ENCODE measurements at places on chromosomes 3 and 15.
A peak's percentile ranks its signal among the peaks of the same experiment; 100 is the strongest.

DNA sequence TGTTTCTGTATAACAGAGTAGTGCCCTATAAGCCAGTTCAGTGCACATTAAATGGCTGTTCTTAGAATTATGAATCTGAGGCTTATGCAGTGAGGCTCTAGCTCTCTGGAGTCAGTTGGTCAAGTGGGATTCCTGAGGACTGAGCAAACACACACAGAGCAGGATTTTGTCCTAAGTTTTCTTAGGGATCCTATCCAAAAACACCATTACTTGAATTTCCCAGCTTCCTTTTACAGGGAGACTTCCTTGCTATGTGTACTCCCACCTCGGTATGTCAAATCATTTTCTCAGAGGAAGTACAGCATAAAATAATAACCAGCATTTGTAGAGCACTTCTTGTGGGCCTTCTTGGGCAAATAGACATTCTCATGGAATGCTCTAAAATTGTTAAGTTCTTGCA is 63.1 kb upstream of the GOLGA6B start:
- no peak for DNase-seq

GRCh38 chr3:183208260-183208659 is 44.8 kb upstream of the B3GNT5 start:
- DNase-seq = no peak

GRCh38 chr3:58723173-58723572 is 56.6 kb upstream of the FAM3D start:
- no peak for DNase-seq

DNA sequence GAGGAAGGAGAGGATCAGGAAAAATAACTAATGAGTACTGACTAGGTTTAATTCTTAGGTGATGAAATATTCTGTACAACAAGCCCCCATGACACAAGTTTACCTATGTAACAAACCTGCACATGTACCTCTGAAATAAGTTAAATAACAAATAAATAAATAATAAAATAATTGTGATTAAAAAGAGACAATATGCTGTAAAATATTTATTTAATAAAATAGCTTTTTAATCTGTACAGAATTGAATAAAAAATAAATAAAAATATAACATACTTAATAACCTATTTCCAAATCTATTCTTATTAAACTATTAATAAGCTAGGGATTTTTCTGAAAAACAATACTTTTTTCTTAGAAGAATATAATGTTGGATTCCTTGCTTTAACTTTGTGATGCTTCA is 355.6 kb downstream of the CNTN6 start:
- DNase-seq = no peak

GRCh38 chr3:70776081-70776480 is 463.6 kb upstream of the MDFIC2 start:
- no peak for DNase-seq

DNA sequence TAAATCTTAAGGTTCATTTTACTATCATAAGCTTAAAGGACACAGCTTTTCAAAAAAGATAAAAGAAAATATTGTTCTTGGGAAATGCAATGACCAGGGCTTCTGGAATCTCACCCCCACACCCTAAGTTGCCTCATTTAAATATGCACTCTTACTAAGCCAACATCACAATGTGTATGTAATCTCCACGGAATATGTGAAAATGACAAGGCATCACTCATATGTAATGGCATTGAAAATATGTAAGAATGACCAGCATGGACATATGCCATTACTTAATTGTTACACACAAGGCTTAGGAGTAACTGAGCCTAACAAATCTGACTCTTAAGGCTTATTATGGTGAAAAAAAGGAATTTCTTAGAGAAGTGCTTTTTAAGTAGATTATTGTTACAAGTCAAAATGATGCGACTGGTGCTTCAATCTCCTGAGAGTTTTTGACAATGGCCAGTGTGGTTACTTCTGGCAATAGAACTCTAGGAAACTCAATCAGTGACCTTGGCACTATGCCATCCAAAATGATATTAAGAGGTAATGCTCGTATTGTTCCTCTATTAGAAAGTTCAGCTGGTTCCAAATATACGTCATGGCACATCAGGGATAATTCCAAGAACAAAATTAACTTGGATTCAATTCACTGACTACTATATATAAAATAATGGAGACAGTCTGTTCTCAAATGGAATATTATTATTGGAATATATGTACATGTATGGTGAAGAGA is 290.0 kb upstream of the PLSCR5 start:
- DNase-seq = no peak

DNA sequence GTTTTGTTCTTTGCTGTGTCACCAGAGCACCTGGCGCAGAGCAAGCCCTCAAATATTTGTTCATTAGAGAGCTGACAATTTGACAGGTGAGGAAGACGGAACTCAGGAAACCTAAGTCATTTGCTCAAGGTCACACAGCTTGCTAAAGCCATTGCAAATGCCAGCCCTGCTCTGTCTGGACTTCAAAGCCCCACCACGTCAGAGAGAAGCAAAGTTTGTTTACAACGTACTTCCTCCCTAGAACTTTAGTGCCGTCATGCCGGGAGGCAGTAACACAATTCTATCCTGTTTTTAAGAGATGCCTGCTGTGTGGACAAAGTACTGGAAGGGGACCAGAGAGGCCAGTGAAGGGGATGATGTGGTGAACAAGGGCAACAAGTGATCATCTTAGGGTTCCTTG is 216.6 kb upstream of the PRICKLE2 start:
- no peak for DNase-seq

DNA sequence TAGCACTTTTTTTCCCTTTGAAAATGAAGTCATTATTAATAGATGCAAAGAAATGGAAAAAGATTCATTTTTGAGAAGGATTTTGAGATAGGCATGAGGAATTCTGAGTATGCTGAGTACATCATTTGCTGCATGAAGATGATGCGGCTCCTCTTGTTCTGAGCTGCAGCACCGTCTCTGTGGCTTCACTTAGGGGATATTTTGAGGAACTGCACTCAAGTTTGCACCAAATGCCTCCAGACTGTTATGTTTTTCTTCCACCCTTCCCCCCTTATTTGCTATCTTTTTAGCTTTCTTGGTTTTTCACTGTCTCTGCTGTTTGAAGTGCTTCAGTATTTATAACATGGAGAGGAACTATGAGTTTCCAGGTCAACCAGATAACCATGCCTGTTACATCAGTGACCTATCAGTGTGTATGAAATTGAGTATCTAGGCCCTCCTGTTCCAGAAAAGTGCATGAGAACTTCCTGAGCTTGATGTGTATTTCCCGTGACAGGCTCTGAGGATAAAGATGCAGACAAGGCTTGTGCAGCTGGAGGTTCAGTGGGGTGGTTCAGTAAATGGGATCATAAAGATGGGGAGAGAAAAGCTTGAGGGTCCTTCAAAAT is 128.7 kb downstream of the PDCD6IP start:
- DNase-seq = no peak

- DNase-seq = no peak
Observed at GRCh38 chr15:100895721-100896120, 16.1 kb downstream of the ALDH1A3 start.

- DNase-seq = no peak
Observed at GRCh38 chr3:112751564-112752512, 94.8 kb downstream of the CD200R1L start.

- peak; percentile 69 for DNase-seq
Observed at GRCh38 chr3:16816048-16816780, 68.5 kb upstream of the PLCL2 start.

GRCh38 chr3:20849975-20850374 is 664.0 kb upstream of the SGO1 start:
- DNase-seq = no peak

DNA sequence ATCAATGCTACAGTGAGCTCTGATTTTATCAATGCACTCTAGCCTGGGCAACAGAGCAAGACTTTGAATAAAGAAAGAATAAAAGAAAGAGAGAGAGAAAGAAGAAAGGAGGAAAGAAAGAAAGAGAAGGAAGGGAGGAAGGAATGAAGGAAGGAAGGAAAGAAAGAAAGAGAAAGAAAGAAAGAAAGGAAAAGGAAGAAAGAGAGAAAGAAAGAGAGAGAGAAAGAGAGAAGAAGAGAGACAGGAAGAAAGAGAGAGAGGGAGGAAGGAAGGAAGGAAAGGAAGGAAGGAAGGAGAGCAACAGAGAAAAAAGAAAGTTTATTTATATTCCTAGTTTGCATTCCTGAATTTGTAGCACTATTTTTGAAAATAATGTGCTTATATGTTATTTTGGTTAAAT is 52.3 kb upstream of the ITGA11 start:
- no peak for DNase-seq

- no peak for DNase-seq
Observed at GRCh38 chr3:173735841-173736240, 338.3 kb downstream of the NLGN1 start.

DNA sequence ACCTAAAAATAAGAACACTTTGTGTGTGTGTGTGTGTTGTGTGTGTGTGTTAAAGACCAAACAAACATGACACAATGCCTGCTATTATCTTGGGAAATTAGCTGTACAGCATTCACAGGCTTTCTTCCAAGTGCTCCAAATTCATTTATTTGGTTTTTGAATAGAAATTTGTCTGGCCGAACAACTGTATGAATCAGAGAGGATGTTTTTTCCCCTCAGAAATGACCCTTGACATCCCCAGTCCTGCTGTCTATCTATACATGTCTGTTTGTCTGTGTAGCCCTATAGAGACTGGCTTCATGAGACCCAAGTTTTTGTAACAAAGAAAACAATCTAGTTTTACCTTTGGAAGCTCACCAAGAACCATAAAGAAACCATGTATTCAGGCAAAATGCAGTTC is 549.8 kb downstream of the NSUN3 start:
- no peak for DNase-seq

GRCh38 chr15:89751748-89752147 is 699 bp upstream of the MESP1 start:
- no peak for DNase-seq

GRCh38 chr3:181278468-181279238 is 289.1 kb upstream of the DNAJC19 start:
- peak; percentile 7 for DNase-seq

GRCh38 chr3:64224826-64225610 is at the start of gene PRICKLE2:
PRICKLE2 (minus strand) TSS chr3:64225466; CDS start chr3:64198927, 26,539 bp downstream.
- peak; percentile 91 for DNase-seq

GRCh38 chr15:82228750-82229149 is 33.8 kb downstream of the EFL1 start:
- DNase-seq = no peak

GRCh38 chr3:100088735-100089368 is 25.4 kb downstream of the FILIP1L start:
- DNase-seq = no peak

GRCh38 chr3:48155122-48155521 is 33.1 kb downstream of the CDC25A start:
- DNase-seq = no peak

- no peak for DNase-seq
Observed at GRCh38 chr3:126509597-126510307, 7.8 kb downstream of the UROC1 start.

DNA sequence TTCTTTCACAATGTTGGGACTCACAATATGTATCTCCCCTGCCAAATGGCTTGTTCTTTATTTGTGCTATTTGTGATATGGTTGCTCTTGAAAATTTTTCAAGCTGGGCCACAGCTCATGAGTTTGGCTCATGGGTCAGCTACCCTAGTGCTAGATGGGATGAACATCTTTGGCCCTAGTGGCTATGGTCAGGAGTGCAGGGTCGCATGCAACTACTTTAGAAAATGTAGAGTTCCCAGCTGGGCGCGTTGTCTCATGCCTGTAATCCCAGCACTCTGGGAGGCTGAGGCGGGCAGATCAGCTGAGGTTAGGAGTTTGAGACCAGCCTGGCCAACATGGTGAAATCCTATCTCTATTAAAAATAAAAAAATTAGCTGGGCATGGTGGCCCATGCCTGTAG is 55.8 kb downstream of the POLR2M start:
- no peak for DNase-seq

DNA sequence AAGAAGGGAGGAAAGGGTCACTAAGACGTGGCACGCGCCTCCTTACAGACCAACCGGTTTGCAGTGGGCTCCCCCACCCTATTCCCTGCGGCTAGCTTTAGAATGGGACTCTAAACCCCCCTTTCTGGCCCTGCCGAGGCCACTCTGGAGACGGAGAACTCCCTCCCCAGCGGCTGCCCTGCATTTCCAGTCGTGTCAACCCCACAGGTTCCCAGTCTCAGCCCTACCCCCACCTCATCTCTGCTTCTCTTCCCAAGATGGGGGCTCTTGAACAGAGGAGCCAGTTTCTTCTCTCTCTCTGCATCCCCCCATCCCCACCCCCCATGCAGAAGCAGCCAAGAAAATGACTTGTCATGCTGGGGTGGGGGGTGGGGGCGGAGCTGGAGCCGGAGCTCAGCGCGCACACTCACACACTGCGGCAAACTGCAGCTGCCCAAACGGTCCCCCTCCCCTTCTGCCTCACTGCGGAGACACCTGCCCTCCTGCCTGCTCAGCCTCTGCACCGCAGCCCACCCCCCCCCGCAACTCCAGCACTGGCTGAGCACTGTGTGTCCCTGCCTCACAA is 871 bp downstream of the MAP1A start:
- DNase-seq = no peak

GRCh38 chr3:38421679-38422336 is 31.9 kb upstream of the ACVR2B start:
- DNase-seq = no peak

DNA sequence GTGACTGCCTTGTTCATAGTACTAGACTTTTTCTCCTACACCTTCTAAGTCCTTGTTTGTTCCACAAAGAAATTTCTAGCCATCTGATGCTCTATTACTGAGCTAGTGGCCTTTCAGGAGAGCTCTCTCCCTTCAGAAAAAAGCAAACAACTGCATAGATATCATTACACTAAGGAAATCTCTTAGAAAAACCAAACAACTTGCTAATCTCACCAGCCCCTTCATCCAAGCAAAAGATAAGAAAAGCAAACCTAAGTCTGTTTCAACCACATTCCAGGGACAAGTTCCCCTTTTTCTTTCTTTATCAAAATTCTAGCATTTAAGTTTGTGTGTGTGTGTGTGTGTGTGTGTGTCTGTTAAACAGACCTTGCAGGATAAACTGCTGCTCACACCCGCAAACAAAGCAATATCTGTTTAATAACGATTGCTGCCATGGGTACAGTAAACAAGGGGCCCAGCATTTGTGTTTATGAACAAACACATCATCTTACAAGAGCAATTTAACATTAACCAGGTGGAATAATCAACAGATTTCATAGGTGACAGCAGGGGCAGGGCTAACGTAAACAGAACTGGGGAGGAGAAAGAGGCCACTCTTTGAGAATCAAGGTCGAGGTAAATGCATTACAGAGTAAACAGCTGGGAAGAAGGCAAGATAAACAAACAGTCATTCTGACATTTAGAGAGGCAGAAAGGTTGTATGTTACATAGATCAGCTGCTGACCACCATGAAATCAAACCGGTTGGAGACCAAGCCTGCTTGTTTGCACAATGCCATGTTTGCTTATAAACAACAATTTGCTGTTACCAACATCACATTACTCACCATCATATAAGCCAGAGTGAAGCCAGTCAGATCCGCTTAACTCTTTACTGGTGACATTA is 375.1 kb downstream of the FOXP1 start:
- DNase-seq = no peak

DNA sequence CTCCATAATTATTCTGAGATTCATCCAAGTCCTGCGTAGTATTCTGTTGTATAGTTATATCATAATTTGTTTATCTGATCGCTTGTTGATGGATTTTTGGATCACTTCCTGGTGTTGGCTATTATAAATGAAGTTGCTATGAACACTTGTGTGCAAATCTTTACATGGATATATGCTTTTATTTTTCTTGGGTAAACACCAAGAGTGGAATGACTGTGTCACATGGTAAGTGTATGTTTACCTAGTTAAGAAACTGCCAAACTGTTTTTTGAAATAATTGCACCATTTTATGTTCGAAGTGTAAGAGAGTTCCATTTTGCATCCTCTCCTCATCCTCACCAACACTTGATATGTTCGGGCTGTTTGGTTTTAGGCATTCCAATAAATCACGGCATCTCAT is 360.4 kb upstream of the FRG2C start:
- no peak for DNase-seq

- no peak for DNase-seq
Observed at GRCh38 chr3:101816215-101817149, 32.8 kb upstream of the NFKBIZ start.
